Hematopoietic multipotent progenitor cell treated with erythropoietin and hydrocortisone succinate and interleukin-3 and kit ligand, for 15 days (in vitro differentiated cells): ENCODE measurements at places on chromosomes 7 and 10.

GRCh38 chr10:91643700-91644099 lies 10.8 kb upstream of the PPP1R3C start:
- DNase-seq: no peak

GRCh38 chr10:29227201-29227600 lies 61.7 kb upstream of the LYZL1 start:
- no peak for DNase-seq

DNA sequence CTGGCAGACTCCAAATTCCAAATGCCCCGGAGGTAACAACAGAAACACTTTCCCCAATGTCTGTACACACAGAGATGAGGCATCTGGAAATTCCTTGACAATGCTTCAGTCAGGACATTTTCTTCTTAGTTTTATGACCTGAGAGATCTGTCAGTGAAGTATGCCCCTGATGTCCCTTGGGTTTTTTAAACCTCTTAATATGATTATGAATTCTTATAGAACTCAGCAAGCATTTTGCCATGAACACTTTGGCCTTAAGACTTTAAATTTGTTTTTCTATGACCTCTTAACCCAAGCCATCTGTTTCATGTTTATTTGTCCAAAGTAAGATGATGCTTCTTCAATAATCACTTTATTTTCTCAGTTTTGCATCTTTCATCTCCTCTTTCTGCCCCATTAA lies 1206.2 kb downstream of the GATA3 start:
- no peak for DNase-seq

GRCh38 chr10:130615457-130615856 lies 479.3 kb downstream of the GLRX3 start:
- DNase-seq: no peak

- no peak for DNase-seq
Measured at GRCh38 chr10:64112701-64113355, 591.6 kb downstream of the REEP3 start.

- no peak for DNase-seq
Measured at GRCh38 chr7:99004216-99004615, 125.9 kb downstream of the TRRAP start.
